Caco-2 (cell line): ENCODE measurements at places on chromosomes 16 and 17.

DNA sequence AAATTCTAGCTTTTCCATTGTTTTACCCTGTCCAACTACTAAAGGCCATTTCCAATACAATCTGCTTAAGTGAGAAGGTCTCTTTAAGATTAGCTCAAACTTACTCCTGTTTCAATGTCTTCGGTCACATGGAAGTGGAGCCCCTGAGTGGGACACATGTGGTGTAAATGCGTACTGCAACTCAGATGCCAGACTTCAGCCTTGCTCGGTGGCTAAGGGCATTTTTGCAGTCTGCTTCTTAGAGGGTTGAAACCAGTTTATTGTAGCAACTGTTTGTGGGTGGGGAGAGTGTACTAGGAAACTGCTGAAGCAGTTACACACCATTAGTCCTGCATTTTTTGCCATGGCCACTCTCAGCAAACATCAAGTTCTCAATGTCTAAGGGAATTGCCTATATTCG is 140.6 kb downstream of the PARN start:
- no peaks in the 10 kb centered on the region for H3K27me3 ChIP-seq
- no peak overlapping the region for H3K4me3 ChIP-seq
- peaks cover 34% of the 10 kb centered on the region for H3K4me1 ChIP-seq
- H3K27ac ChIP-seq: peak overlapping the region; percentile 13

GRCh38 chr17:13182854-13183253 is 165.0 kb upstream of the ELAC2 start:
- H3K4me1 ChIP-seq: no peaks in the 10 kb centered on the region; the same call in 1 of the 2 replicates
- no peaks in the 10 kb centered on the region for H3K36me3 ChIP-seq
- H3K27ac ChIP-seq: no peak overlapping the region
- H3K4me3 ChIP-seq: no peak overlapping the region

DNA sequence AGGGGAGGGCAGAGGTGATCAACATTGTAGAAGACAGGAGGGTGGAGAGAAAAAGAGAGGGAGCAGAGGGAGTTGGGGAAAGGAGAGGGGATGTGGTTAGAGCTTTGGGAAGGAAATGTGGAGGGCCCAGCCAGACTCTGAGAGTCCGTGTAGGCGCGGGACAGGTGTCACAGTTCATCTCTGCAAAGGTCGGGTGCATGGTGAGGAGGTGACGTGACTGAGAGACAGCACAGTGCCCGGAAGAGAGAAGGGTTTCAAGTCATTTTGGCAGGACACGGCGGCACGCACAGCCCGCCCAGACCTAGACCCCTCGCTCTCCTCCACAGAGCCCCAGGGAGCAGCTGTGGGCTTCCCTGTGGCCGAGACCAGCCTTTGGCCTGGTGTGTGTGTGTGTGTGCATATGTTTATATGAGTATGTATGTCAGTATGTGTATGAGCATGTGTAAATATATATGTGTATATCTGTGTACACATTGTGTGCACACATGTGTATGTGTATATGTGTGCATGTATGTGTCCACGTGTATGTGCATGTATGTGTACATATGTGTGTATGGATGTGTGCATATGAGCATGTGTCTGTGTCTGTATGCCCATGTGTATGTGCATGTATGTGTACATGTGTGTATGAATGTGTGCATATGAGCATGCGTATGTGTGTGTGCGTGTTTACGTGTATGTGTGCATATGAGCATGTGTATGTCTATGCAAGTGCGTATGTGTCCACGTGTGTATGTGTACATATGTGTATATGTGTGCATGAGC is 104.6 kb downstream of the SEC14L1 start:
- no peak overlapping the region for H3K27ac ChIP-seq
- no peak overlapping the region for H3K4me3 ChIP-seq
- peaks cover 9% of the 10 kb centered on the region for H3K4me1 ChIP-seq
- DNase-seq: no peak

DNA sequence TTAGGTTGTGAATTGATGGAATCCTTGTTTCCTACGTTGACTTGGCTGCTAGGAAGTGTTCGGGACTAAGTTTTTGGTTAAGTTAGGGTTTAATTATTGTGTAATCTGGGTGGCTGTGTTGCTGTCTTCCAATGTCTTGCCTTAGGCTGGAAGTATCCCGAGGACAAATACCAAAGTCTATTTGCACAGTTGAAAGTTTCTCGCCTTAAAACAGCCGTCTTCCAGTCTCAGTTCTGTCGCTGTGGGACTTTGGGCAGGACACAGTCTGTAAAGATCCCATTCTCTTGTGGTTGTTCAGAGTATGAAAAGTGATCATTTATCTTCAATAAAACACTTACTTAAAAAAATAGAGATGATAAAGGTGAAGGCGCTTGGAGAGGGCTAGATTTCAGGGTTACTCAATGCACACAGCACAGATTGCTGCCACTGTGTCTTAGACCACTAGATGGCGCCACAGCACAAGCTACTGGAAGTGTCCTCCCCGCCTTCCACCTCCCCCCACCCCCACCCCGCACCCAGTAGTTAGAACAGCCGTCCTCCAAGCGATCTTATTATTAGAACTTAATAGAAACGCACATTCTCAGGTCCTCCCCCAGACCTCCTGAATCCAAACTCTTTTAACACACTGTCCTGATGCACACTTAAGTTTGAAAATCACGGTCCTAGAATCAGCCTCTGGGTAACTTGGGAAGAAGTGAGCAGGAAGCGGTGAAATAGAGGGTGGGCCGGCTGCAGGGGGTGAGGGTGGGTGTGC is 45.8 kb downstream of the AKAP1 start:
- peak; percentile 87 for DNase-seq
- H3K4me3 ChIP-seq: peak overlapping the region; percentile 27; the same call in 1 of the 2 replicates
- peaks cover 6% of the 10 kb centered on the region; the same call in 1 of the 2 replicates for H3K4me1 ChIP-seq
- H3K27ac ChIP-seq: no peak overlapping the region

- no peak overlapping the region; the same call in 1 of the 2 replicates for H3K4me3 ChIP-seq
- no peak overlapping the region for H3K27ac ChIP-seq
- no peaks in the 10 kb centered on the region for H3K4me1 ChIP-seq
- no peaks in the 10 kb centered on the region for H3K36me3 ChIP-seq
- DNase-seq: peak; percentile 64
Observed at GRCh38 chr17:7021993-7022778, 664 bp upstream of the BCL6B start.

- peak overlapping the region; percentile 94 for H3K27ac ChIP-seq
- H3K36me3 ChIP-seq: no peaks in the 10 kb centered on the region; the same call in 1 of the 2 replicates
- peak overlapping the region; percentile 75 for H3K4me3 ChIP-seq
Observed at GRCh38 chr16:3612510-3613466, 1.4 kb upstream of the SLX4 start.

GRCh38 chr16:68259007-68259825 is 5.1 kb upstream of the SLC7A6 start:
- no peaks in the 10 kb centered on the region for H3K27me3 ChIP-seq
- no peak for DNase-seq
- H3K27ac ChIP-seq: peak overlapping the region; percentile 58
- no peaks in the 10 kb centered on the region for H3K36me3 ChIP-seq
- H3K4me1 ChIP-seq: peaks cover 29% of the 10 kb centered on the region
- no peak overlapping the region for H3K4me3 ChIP-seq

GRCh38 chr17:57284984-57285646 is 28.8 kb downstream of the MSI2 start:
- peaks cover 21% of the 10 kb centered on the region for H3K4me1 ChIP-seq
- no peak overlapping the region for H3K27ac ChIP-seq
- no peak overlapping the region for H3K4me3 ChIP-seq
- peaks cover 2% of the 10 kb centered on the region for H3K36me3 ChIP-seq

- H3K4me3 ChIP-seq: no peak overlapping the region
- no peak overlapping the region for H3K27ac ChIP-seq
- H3K36me3 ChIP-seq: no peaks in the 10 kb centered on the region
- 0 out of 2 replicates have a peak, but pooled peaks cover 7% of the 10 kb centered on the region for H3K4me1 ChIP-seq
- DNase-seq: no peak
- no peaks in the 10 kb centered on the region for H3K27me3 ChIP-seq
Observed at GRCh38 chr17:45905814-45906213, 11.5 kb downstream of the MAPT start.

- H3K36me3 ChIP-seq: no peaks in the 10 kb centered on the region
- no peak overlapping the region for H3K4me3 ChIP-seq
- H3K4me1 ChIP-seq: no peaks in the 10 kb centered on the region
- no peaks in the 10 kb centered on the region for H3K27me3 ChIP-seq
- DNase-seq: no peak
Observed at GRCh38 chr16:31427441-31428278, 500 bp downstream of the COX6A2 start.

GRCh38 chr16:52446080-52446479 is 100.9 kb downstream of the TOX3 start:
- DNase-seq: no peak
- H3K27ac ChIP-seq: no peak overlapping the region
- H3K36me3 ChIP-seq: no peaks in the 10 kb centered on the region; the same call in 1 of the 2 replicates

DNA sequence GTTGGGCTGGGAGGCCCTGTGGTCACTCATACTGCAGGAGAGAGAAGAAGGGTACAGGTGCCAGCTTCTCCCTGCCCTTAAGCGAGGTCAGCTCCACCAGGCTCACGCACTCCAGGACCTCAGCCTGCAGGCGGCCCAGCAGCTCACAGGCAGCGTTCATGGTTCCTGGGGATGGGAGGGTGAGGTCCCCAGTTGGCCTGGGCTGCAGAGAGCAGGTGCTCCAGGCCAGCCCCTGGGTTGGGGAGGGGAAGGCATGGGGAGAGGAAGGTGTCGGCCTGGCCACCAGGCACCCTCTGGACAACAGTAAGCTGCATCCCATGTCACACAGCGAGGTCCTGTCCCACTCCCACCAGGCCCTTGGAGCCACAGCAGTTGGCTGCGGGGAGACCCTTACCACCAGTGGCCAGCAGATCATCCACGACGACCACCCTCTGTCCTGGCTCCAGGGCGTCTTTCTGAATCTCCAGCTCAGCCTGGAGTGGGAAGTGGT is 2.0 kb downstream of the APRT start:
- peak overlapping the region; percentile 98 for H3K27ac ChIP-seq
- H3K27me3 ChIP-seq: no peaks in the 10 kb centered on the region
- DNase-seq: peak; percentile 54
- H3K4me1 ChIP-seq: peaks cover 15% of the 10 kb centered on the region
- peaks cover 22% of the 10 kb centered on the region for H3K36me3 ChIP-seq

- no peak overlapping the region for H3K4me3 ChIP-seq
- no peak for DNase-seq
- no peak overlapping the region for H3K27ac ChIP-seq
- H3K36me3 ChIP-seq: no peaks in the 10 kb centered on the region
- no peaks in the 10 kb centered on the region for H3K4me1 ChIP-seq
Observed at GRCh38 chr17:68981288-68981687, 26.1 kb upstream of the ABCA8 start.

- no peaks in the 10 kb centered on the region for H3K27me3 ChIP-seq
- no peaks in the 10 kb centered on the region for H3K36me3 ChIP-seq
- no peak overlapping the region for H3K4me3 ChIP-seq
- no peak overlapping the region for H3K27ac ChIP-seq
Observed at GRCh38 chr17:79657861-79658810, 47.3 kb upstream of the RBFOX3 start.

DNA sequence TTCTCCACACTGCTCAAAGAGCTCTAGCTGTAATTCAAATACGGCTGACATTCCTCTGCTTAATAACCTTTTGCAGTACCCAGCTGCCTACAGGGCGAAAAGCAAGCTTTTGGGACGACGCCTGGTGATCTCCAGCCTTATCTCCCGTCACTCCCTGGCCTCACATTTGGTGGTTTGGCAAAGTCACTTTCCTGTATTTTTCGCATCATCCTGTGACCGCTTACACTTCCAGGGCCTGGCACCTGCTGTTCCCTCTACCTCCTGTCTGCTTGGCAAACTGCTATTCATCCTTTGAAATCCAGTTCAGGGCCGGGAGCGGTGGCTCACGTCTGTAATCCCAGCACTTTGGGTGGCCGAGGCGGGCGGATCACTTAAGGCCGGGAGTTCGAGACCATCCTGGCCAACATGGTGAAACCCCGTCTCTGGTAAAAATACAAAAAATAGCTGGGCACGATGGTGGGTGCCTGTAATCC is 2.7 kb upstream of the BHLHA9 start:
- no peaks in the 10 kb centered on the region for H3K36me3 ChIP-seq
- H3K27me3 ChIP-seq: no peaks in the 10 kb centered on the region
- peak overlapping the region; percentile 97 for H3K27ac ChIP-seq
- no peak for DNase-seq

DNA sequence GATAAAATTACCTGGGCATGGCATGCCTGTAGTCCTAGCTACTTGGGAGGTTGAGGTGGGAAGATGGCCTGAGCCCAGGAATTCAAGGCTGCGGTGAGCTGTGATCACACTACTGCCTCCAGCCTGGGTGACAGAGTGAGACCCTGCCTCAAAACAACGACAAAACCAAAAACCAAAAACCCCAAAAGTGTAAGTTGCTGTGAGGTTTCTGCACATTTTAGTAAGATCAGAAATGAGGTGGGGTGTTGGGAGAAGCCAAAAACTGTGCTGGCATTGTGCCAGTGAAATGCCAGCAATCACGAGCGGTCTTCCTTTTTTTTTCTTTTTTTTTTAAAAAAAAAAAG is 114.6 kb downstream of the PITPNC1 start:
- no peak overlapping the region for H3K27ac ChIP-seq
- no peak for DNase-seq
- no peaks in the 10 kb centered on the region for H3K4me1 ChIP-seq
- no peak overlapping the region for H3K4me3 ChIP-seq
- no peaks in the 10 kb centered on the region for H3K27me3 ChIP-seq
